ENCODE measurements at places on chromosomes 3 and 15.

GRCh38 chr3:64046996-64047594 lies 23.8 kb upstream of the PSMD6 start:
- no peak for DNase-seq

DNA sequence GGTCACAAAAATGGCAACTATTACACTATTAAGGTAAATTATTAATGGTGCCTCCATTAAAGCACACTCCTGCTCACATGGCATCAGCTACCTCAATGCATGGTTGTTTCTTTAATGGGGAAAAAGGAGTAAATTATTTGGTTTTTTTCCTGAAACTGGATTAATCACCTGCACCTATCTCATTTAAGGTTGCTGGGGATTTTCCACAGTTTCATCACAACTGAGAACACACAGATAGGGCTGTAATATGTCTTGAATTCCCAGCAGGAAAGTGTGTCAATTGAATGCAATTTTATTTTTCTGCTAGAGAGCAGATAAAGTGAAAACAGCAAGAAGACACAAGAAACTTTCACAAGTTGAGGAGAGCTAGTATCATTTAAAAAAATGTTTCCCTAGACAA lies 36.4 kb downstream of the RFTN1 start:
- no peak for DNase-seq

DNA sequence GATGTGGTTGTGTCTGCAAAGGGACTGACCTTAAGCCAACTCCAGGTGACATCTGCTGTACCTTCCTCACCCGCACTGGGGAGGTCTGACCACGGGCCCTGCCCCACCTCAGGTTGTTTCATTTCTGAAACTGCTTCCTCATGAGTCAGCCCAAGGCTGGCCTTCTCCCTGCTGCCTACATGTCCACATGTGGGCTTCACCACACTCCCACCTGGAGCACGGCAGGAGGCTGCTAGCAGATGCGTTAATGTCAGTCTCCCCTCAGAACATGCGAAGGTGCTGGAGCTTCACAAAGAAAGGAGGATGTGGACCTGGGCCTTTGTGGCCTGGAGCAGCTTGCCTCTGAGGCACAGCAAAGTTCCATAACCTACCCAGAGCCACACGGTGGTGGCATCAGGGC lies 69.4 kb upstream of the PLXNA1 start:
- DNase-seq: no peak

DNA sequence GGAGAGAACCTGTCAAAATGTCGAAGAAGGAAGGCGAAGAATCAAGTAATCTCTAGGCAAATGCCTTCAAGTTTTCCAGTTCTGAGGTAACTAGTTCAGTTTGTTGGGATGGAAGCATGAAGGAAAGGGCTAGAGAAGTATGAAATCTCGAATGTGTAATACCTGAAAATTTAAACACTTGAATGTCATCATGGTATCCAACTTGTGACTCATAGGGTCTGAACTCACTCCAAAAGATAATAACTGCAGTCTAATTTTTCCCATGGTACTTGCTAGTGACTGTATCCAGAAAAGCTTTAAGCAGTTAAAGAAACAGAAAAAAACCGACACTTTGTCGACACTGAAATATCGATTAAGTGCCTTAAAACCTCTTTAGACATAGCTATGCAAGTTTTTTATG lies 102.9 kb upstream of the CHRM5 start:
- no peak for DNase-seq

DNA sequence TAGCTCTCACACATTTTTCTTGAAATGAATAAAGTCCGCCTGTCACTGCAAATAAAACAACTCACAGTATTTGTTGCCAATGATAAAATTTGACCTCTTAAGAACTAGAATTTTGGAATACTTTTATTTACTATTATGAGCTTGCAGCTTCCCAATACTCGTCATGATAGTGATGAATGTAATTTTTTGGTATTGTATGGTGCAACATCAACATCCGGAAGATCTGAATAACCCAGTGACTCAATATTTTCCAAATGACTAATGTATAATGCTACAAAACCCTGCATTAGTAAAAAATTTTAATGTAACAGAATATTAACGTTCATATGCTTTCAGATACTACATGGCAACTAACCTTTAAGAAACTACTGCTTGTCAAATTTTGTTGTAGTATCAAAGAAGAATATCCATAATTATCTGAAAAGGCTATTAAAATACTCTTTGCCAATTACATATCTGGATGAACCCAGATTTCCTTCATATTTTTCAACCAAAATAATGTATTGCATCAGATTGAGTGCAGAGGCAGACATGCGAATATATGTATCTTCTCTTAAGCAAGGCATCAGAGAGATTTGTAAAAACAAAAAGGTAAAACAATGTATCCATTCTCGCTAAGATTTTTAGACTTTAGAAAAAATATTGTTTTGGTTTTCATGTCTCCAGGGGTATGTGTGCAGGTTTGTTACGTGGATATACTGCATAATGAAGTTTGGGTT lies 95.3 kb downstream of the IGF2BP2 start:
- no peak for DNase-seq

GRCh38 chr3:181948286-181948685 lies 236.6 kb downstream of the SOX2 start:
- no peak for DNase-seq

DNA sequence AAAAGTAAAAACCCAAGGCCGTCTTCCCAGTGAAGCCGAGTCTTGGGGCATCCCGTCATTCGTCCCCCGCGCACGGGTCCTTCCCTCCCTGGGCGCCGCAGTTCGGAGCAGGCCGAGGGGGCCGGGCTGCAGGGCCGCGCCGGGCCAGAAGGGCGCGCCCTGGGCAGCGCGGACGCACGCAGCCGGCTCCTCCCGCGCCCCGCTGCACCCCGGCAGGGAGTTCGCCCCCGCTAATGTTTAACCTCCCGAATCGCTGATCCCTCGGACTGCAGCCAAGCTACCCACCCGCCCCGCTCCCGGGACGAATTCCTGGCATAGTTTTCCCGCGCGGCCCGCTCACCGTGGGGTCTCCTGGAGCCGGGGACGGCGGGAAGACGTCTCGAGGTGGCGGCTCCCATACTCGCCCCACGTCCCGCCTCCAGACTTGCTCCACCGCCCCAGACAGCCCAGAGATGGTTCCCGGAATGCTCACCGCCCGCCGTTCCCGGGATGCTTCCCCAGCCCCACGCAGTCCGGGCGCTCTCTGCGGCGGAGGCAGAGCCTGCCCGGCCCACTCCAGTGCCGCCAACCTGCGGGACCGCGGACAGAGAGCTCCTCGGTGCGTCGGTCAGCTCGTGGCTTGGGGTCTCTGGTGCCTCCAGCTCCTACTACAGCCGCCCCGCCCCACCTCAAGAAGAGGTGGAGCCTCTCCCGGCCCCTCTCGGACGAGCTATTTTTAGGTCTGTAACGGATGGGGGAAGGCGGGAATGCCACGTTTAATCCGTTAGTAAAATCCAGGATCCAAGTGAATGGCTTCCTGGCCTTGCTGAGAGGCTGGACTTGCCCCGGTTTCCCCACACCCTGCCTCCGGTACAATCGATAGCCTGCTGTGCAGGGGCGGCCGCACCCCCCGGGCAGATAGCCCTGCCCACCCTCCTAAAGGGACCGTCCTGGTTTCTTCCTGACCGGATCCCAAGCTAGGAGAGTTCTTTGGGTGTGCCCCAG lies at the start of gene DZIP1L:
DZIP1L (minus strand) TSS at position 621 of the 984 bp plus-strand sequence. CDS start 11,637 bp downstream, outside the sequence.
- peak; percentile 61 for DNase-seq

GRCh38 chr15:36994790-36995189 lies 105.6 kb downstream of the MEIS2 start:
- no peak for DNase-seq

- no peak for DNase-seq
These were observed 666.6 kb upstream of the CCDC54 start for GRCh38 chr3:106710596-106710995.

DNA sequence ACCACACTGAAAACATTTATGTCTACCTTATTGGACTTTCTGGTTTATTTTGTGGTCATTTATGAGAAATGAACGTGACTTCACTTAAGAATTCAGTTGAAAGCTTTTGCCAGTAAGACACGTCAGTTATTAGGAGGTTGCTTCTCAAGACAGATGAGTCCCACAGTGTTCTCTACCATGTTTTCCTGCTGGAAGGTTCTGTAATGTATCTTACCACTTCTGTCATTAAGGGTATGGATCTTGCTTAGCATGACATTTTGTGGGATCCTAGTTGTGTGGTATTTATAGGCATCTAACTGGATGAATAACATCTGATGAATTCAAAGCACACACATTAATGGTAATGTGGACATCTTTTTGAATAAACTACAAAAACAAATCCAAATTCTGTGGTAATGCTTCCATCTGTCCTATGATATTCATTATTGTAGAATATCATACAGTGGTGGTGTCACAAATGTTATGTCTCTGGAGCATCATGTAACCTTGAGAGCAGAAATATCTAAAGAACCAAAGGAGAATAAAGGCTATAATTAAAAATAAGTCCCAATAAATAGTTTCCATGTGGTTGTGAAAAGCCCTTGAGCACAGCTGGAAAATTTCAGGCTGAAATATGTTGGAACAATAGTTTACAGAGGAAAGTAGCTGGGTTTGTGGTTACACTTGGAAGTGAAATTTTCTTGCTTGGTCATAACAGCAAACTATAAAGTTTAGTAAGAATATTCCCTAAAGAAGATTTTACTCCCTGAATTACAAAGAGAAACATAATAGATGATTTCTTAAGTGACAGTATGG lies 61.5 kb downstream of the C3orf38 start:
- DNase-seq: no peak

DNA sequence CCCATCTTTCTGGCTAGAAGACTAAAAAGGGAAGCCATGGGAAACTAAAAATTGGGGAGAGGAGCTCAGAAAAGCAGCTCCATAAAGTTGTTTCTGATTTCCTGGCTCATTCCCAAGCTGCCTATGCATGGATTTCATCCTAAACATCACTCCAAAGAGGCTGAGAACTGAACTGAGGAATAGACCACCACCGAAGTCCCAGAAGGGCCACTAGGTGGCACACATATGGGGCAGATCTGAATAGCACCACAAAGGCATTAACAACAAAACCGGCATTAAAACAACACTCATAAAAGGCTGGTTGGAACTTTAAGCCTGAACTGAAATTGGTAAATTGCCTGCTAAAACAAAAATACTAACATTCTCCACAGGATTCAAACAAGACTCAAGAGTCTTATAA lies 106.3 kb downstream of the PLD1 start:
- no peak for DNase-seq

Measured in NCI-H1092 treated with DMSO at 0.1 percent for 48 hours (cell line).